ENCODE measurements at places on chromosomes 5 and 9.

GRCh38 chr9:134592819-134593200 is 48.8 kb upstream of the COL5A1 start:
- no peak for DNase-seq

GRCh38 chr5:41115281-41115680 is 44.1 kb upstream of the MROH2B start:
- DNase-seq: no peak

- no peak for DNase-seq
Observed at GRCh38 chr5:138975098-138975847, 100.1 kb upstream of the LRRTM2 start.

GRCh38 chr5:122507581-122507980 is 195.5 kb downstream of the SNCAIP start:
- no peak for DNase-seq

- no peak for DNase-seq
Observed at GRCh38 chr5:174531782-174532191, 192.6 kb upstream of the MSX2 start.

Data from NCI-H446 treated with DMSO at 0.1 percent for 48 hours (cell line).